Left ventricle myocardium superior (tissue), 1 donor: ENCODE measurements at places on chromosomes 6 and 20.

GRCh38 chr20:36744243-36744642 lies 1.6 kb downstream of the NDRG3 start:
- no peak for DNase-seq

- DNase-seq = peak; percentile 92
These were observed 154.3 kb downstream of the MRPL14 start for GRCh38 chr6:43972913-43973300.

- DNase-seq = no peak
These were observed 133.8 kb downstream of the BACH2 start for GRCh38 chr6:90162648-90163387.

DNA sequence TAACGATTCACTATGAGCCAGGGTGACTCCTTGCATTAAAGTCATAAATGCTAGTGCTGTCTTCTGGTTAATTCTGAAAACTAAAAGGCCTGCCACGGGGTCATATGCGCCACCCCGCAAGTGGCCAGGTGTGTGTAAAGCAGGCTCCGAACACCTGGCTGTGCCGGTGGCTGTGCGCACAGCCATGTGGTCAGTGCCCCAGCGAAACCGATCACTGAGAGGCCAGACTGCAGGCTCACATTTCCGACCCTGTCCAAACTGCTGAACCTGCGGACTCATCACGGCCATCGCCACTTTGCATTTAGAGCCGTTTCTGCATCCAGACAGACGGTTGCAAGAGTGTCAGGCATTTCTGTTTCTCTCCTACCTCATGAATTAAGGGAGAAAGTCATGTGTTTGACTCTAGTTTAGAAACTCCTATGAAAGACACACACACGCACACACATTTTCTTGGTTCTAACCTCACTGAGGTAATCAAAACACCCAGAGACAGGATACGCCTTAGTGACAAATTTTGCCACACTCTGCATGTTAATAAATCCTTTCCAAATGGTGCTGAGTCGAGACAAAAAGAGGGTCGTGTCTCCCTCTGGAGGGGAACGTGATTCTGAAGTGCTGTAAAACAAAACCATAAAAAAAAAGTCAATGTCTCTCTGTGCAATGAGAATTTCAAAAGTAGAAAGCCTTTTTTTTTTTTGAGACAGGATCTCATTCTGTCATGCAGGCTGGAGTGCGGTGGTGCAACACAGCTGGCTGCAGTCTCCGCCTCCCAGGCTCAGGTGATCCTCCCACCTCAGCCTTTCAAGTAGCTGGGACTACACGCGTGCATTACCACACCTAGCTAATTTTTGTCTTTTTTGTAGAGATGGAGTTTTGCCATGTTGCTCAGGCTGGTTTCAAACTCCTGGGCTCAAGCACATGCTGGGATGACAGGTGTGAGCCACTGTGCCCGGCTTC lies 31.0 kb upstream of the TCFL5 start:
- no peak for DNase-seq

- DNase-seq = no peak
These were observed 62.0 kb downstream of the MMUT start for GRCh38 chr6:49401063-49401462.

GRCh38 chr6:130259557-130259956 lies 36.8 kb upstream of the SAMD3 start:
- DNase-seq = no peak

DNA sequence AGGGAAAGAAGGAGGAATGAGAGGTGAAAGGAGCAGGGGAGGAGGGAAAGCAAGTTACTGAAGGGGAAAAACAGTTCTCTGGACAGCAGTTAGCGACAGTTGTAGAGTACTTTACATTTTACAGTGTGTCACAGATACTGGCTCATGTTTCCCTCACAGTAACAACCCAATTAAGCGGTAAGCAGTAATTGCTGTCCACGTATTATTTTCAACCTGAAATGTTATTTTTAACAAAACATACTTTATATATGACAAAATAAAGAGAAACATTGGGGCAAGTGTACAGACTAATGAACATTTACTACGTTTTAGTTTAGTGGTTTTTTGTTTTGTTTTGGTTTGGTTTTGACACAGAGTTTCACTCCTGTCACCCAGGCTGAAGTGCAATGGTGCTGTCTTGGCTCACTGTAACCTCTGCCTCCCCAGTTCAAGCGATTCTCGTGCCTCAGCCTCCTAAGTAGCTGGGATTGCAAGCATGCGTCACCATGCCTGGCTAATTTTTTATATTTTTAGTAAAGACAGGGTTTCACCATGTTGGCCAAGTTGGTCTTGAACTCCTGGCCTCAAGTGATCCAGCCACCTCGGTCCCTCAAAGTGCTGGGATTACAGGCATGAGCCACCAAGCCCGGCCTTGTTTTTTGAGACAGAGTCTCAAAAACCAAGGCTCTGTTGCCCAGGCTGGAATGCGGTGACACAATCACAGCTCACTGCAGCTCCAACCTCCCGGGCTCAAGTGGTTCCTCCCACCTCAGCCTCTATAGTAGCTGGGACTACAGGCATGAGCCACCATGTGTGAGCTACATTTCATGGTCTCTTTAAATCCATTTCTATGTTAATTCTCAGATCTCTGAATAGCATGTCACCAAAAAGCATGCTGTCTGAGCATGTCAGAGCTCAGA lies 22.6 kb upstream of the BTN3A2 start:
- DNase-seq = no peak

GRCh38 chr6:147467428-147467827 lies 41.1 kb upstream of the SAMD5 start:
- no peak for DNase-seq

- peak; percentile 87 for DNase-seq
These were observed 7.2 kb downstream of the HLA-DMB start for GRCh38 chr6:32933661-32934085.
